ENCODE measurements at places on chromosomes 16 and 17.
A peak's percentile ranks its signal among the peaks of the same experiment; 100 is the strongest.

DNA sequence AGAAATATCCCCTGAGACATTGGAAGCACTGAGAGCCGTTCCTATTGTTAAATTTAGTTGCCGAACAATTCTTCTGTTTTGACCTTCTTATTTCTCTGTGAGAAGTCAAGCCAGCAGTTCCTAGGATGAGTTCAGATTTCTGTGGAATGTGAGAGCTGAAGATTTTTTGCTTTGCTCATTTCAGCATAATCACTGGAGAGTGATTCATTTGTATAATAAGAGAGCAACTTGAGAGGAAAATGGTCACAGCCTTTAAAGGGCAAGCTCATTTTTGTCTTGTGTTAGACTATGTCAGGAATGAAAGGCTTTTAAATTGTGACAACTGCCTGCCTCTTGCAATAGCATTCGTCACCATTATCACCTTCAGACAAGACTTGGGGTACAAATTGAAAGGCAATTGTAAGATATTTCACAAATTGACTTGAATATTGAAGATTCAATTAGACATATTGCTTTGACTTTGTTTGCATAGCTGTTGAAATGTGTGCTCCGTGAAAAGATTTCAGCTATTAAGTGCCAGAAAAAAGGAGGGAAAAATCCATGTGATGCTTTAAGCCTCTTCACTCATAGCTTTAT, 900.0 kb upstream of the GOT2 start:
- DNase-seq = no peak

DNA sequence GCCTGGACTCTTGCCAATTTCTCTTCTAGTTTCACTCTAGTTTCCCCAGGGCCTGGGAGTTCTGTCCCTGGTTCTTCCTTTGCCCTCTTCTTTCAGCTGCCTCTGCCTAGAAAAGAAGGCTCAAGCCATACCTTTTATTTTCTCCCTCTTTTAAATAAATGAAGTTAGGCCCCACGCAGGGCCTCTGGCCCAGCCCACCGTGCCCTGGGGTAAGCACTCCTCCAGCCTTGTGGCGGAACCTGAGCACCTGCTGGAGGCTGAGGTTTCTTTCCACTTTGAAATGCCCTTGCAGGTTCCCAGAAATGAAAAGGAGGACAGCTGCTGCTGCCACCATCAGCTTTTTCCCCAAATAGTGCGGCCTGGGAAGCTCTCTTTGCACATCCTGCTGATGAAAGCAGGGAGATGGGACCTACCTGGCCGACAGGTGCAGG, 139.4 kb downstream of the CCDC182 start:
- DNase-seq = no peak

DNA sequence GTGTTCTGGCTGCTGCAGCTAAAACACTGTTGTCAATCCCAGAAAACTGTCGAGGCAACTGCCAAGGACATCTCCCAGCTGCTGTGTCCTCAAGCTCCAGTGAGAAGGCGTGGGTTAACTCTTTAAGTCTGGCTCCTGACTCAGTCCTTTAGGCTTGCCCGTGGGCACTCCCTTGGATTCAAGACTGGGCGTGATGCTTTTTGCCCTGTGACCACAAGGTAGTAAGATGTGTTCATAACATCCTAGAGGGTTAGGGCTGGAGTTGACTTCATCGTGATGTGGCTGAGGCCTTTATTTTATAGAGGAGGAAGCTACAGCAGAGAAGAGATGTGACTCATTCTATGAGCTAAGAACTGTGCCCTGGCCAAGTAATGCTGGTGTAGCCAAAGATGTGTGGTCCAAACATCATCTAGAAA, 50.9 kb upstream of the TEKT3 start:
- no peak for DNase-seq

- no peak for DNase-seq
These were observed 1.1 kb downstream of the ARL4D start for GRCh38 chr17:43399839-43400328.

DNA sequence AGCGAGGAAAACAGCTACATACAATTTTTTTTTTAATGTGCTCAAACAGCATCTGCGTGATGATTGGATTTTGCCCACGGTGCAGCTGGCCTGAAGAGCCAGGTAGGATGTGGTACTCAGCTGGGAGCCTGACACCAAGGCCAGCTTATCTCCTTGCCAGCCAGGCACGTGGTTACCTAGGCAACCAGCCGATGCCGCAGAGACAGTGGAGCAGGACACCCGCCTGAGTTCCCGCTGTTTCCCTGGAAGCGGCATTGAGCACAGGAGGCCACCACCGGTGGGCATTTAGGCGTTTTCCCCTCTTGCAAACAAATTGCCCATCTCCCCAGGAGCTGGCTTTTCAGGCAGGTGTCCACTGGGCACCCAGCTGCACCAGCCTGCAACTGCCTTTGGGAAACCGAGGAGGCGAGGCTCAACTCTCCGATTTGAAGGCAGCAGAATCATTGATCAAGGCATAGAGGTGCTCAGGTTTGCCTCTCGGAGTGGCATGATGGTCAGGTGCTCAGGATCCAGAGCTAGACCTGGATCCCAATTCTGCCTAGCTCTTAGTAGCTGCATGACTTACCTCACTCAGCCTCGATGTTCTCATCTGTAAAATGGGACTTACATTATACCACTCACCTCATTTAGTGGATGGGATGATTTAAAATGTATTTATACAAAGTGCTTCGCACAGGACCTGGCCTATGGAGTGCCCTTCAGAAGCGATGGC, 137.5 kb upstream of the PLCG2 start:
- no peak for DNase-seq

DNA sequence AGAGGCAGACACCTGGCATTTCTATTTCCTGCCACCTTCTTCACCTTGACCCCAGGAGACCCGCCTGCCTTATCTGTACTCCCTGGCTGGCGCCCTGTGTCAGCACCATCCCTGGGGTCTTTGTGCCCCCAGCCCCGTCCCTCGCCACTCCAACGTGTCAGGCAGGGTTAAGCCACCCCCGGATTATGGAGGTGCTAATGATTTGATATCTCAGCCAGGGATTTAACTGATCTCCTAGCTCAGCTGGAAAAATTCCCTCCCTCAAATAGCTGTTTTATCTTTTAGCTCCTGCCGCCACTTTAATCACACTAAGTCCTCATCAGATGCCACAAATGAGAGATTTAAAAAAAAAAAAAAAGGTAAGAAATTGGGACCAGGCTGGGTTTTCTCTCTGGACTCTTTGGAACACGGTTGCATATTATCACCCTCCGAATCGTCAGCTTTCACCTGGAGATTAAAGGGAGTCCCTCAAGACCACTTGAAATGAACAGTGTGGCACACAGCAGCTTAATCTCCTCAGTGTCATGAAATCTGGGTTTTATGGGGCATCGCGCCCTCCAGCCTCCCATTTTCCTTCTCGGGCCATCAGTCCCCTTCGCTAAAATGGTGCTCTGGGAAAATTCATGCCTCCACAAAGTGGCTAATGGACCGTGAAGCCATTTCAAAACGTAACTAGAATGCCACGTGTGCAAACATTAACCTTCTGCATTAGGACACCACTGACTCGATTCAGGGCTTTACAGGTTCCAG, 26.2 kb upstream of the WFDC1 start:
- no peak for DNase-seq

DNA sequence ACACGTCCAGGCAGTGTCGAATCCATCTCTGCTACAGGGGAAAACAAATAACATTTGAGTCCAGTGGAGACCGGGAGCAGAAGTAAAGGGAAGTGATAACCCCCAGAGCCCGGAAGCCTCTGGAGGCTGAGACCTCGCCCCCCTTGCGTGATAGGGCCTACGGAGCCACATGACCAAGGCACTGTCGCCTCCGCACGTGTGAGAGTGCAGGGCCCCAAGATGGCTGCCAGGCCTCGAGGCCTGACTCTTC, 7.2 kb upstream of the CD68 start:
- no peak for DNase-seq

GRCh38 chr17:9828296-9829295, 2.9 kb downstream of the GLP2R start:
- no peak for DNase-seq

DNA sequence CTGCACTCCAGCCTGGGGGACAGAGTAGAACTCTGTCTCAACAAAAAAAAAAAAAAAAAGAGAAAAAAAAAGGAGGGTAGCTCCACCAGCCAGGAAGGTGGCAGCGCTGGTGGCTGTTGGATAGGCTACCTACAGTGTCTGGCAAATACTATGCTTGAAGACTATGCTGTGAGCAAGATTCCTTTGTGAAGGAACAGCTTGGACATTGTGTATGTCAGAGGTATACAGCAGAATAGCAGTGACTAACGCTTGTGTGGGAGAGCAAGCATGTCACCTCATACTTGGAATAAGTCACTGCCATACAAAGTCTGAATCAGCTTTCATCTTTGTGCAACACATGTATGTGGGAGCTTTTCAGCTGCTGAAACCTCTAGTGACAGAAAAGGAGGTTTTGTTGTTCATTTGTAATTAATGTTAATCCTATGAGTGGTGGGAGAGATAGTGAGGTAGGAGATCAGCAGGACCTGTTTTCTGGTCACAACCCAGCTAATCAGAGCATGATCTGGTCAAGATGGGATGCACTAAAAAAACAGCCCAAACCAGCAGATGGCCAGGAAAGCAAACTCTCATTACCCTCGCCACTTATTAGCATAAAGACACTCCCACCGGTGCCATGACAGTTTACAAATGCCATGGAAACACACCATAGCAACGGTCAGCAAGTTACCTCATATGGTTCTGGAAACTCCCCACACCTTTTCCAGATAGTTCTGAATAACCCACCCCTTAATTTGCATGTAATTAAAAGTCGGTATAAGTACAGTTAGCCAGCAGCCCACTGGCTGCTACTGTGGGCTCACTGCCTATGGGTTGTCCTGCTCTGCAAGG, 6.8 kb upstream of the ITGAD start:
- peak; percentile 14 for DNase-seq

GRCh38 chr17:61000911-61001310, 323.3 kb downstream of the BCAS3 start:
- no peak for DNase-seq

DNA sequence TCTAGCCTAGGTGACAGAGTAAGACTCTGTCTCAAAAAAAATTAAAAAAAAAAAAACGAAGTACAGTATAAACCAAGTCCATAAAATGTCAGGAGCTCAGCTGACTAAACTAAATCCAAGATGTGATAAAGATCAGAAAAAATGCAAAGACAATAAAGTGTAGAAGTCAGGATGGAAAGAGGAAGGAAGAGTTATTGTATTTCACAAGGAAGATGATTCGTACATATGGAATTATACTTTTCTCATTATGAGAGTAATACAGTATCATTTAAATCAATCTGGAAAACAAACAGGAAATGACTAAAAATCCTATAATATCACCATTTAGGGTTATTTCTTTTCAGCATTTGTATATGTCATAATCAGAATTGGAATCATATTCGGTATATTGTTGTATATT, 11.4 kb upstream of the APOH start:
- no peak for DNase-seq

GRCh38 chr16:53281280-53281679, 153.0 kb upstream of the RBL2 start:
- no peak for DNase-seq

- DNase-seq = no peak
These were observed 1025.2 kb downstream of the CDH11 start for GRCh38 chr16:64096689-64097088.

GRCh38 chr17:36935671-36936454, 1.4 kb upstream of the LHX1 start:
- DNase-seq = no peak

- no peak for DNase-seq
These were observed 40.4 kb downstream of the USP22 start for GRCh38 chr17:21002309-21003006.

GRCh38 chr16:4656695-4657686, 32.4 kb downstream of the MGRN1 start:
- DNase-seq = no peak

- no peak for DNase-seq
These were observed 12.8 kb downstream of the GPR179 start for GRCh38 chr17:38330941-38331411.

GRCh38 chr16:66489385-66489784, 60.5 kb downstream of the TK2 start:
- no peak for DNase-seq

- no peak for DNase-seq
These were observed 1.4 kb downstream of the CARHSP1 start for GRCh38 chr16:8867216-8867931.

GRCh38 chr16:68636064-68636560, 9.0 kb upstream of the CDH3 start:
- DNase-seq = no peak

GRCh38 chr17:31561469-31562375, 170.2 kb downstream of the RAB11FIP4 start:
- DNase-seq = no peak

DNA sequence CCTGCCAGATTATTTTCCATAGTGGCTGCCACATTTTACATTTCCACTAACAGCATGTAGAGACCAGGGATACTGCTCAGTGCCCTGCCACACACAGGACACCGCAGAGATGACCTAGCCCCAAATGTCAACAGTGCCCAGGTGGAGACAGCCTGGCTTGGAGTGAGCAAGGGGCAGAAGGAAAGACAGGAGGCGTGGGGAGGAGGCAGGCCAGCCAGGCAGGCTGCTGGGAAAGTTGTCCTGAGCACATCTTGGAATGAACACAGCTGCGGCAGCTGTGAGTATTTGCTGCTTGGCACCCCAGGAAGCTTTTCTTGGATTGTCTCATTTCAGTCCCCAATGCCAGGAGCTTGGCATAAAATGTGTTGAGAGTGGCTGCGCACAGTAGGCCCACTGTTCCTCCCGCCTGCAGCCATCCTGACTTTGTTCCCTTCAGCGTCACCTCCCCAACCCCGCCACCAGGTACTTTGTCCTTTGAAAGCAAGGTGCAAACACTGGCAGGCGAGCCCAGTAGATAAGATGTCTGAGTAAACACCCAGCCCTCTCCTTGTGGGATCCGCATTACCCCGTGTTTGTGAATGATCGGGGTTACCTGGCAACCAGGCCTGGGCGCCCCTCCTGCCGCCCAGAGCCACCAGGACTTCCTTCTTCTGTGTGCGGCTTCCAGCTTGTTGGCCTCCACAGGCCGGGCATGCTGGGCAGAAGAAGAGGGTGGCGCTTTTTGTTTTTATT, 114.0 kb downstream of the CMIP start:
- DNase-seq = no peak

DNA sequence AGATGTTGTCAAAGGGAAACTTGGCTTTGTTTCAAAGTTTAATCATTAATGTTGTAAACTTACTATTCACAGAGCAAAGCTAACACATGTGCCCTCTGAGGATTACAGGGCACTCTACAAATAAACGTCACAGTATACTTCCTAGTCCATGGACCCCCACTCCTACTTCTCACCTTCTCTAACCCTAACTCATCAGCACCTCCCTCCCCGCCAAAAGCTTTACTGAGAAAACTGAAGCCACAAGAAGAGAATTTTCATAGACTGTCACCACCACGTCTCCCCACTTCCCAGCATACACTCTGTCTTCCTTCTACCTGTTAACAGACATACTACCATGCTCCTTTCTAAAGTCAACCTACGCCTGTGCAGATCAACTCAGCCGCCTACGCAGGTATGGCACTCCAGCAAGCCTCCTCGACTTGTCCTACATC, 29.0 kb downstream of the HELZ start:
- no peak for DNase-seq

All from GOT3 (cell line).